ENCODE measurements at places on chromosomes 16 and 17.

DNA sequence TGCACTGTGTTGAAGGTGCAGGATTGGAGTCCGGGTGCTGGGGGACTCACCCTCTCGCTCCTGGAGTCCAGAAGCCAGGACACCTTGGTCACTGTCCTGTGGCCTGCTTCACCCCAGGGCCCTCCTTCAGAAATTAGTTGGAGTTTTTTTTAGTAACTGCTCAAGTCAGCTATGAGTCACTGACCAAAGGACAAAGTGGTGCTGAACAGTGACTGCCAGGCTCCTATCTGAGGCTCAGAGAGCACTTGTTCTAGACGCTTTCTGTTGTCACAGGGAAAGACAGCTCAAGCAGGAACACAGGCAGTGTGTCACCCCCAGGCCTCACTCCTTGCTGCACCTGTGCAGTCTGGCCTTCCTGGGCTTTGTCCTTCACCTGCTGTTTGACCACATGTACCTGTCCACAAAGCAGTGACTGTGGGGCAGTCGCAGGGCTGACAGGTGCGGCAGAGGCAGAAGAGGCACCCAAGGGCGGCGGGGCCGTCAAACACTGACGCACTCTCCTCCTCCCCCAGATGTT, 4.1 kb upstream of the FAAP100 start:
- no peak for DNase-seq

- DNase-seq: no peak
Measured at GRCh38 chr17:32998887-32999228, 7.2 kb downstream of the SPACA3 start.

GRCh38 chr17:75178453-75178852, 4.3 kb downstream of the SUMO2 start:
- no peak for DNase-seq

- DNase-seq: no peak
Measured at GRCh38 chr16:86609115-86609514, 30.8 kb downstream of the FOXL1 start.

DNA sequence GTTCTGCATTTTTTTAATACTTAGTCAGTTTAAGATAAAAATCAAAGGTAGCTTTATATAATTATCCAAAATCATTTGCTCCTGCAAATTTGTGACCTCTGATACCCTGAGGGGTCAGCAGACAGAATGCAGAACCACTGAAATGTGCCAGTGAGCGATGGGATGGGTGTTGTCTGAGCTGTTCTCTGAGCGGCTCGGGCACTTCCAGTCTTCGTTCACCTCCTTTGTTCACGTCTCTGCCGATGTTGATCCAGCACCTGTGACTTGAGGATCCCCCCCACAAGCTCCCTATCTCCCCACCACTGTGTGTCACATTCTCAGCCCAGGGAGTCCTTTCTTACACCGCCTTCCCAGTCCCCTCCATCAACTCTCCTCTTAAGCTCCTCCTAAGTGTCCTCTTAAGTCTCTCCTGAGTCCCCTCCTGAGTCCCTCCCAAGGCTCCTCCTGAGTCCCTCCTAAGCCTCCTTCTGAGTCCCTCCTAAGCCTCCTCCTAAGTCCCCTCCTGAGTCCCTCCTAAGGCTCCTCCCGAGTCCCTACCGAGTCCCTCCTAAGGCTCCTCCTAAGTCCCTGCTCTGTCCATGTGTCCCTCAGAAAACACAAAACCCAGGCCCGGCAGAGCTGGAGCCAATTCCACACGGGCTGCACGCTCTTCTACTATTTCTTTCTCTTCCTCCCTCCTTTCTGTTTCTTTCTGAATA, 47.5 kb downstream of the RNF213 start:
- no peak for DNase-seq

DNA sequence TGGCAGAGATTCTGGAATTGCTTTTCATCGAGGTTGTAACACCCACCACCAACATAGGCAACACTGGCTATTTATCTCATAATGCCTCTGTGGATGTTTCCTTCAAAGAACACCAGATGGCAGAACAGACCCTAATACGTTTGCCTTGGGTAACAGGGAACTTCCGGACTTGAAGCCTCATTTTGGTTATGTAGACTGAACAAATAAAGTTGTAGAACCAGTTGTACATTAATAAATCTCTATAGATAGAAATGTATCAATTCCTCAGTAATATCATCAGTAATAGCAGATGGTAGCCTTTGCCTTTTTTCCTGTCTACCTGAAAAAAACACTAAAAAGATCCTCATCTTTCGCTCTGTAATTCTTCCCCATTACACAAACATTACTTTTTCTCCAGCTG, 25.9 kb upstream of the APOH start:
- peak; percentile 44 for DNase-seq

DNA sequence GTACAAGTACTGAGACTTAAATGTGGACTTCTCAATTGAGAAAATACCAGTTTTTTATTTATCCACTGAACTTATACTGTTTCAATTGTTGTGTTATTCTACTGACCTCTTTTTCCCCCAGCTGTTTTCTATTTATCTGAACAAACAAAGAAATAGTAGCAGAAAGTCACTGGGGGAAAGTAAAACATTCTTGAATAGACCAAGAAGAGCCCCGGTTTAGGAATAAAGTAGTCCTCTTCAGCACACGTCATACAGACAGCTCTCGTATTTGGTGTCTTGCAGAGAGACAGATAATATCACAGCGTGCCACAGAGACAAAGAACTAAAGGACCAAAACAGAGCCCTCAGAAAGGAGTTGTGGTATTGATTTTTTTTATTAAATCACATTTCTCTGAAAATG, 1159.1 kb upstream of the CDH8 start:
- no peak for DNase-seq
